Activated naive CD8-positive, alpha-beta T cell treated with anti-CD3 and anti-CD28 coated beads, Interleukin-2, amount 10 ng/mL, durations not matched to agents 7 days and 5 days (primary cell): ENCODE measurements at places on chromosomes 5 and 9. TPM values are rescaled to one million over a fixed set of nuclear protein-coding genes. Genes with fewer than 3 reads are reported as not detected.

Gene GLIPR2
- total RNA-seq, result 56.5 TPM

- no peaks in the 10 kb centered on the region for H3K36me3 ChIP-seq
- no peaks in the 10 kb centered on the region for H3K27me3 ChIP-seq
- DNase-seq, result no peak
- no peak overlapping the region for H3K4me3 ChIP-seq
Measured at GRCh38 chr9:108053555-108054061, 564.0 kb upstream of the KLF4 start.

Gene LRRC26
- total RNA-seq, result not detected

Gene HK3
- total RNA-seq, result 2.3 TPM

Gene NTNG2
- total RNA-seq, result 15.6 TPM

- DNase-seq, result no peak
- peaks cover 7% of the 10 kb centered on the region for H3K36me3 ChIP-seq
- H3K4me1 ChIP-seq, result peaks cover 5% of the 10 kb centered on the region
- no peak overlapping the region for H3K4me3 ChIP-seq
Measured at GRCh38 chr5:14824499-14824898, 47.1 kb downstream of the ANKH start.

GRCh38 chr9:138072897-138073296 lies 195.3 kb downstream of the CACNA1B start:
- DNase-seq, result no peak
- H3K27me3 ChIP-seq, result no peaks in the 10 kb centered on the region
- H3K4me1 ChIP-seq, result no peaks in the 10 kb centered on the region

GRCh38 chr5:3186736-3187405 lies 408.8 kb upstream of the IRX1 start:
- no peak overlapping the region for H3K4me3 ChIP-seq
- no peaks in the 10 kb centered on the region for H3K27me3 ChIP-seq
- H3K36me3 ChIP-seq, result no peaks in the 10 kb centered on the region
- H3K4me1 ChIP-seq, result no peaks in the 10 kb centered on the region
- no peak for DNase-seq

GRCh38 chr9:70531311-70531710 lies 116.9 kb upstream of the KLF9 start:
- H3K4me3 ChIP-seq, result no peak overlapping the region
- no peak for DNase-seq
- peaks cover 7% of the 10 kb centered on the region for H3K4me1 ChIP-seq

- no peak for DNase-seq
- H3K27ac ChIP-seq, result no peak overlapping the region
- H3K36me3 ChIP-seq, result peaks cover 20% of the 10 kb centered on the region
- peaks cover 3% of the 10 kb centered on the region for H3K4me1 ChIP-seq
- no peak overlapping the region for H3K4me3 ChIP-seq
- H3K27me3 ChIP-seq, result no peaks in the 10 kb centered on the region
Measured at GRCh38 chr5:75387806-75388205, 50.8 kb downstream of the HMGCR start.

DNA sequence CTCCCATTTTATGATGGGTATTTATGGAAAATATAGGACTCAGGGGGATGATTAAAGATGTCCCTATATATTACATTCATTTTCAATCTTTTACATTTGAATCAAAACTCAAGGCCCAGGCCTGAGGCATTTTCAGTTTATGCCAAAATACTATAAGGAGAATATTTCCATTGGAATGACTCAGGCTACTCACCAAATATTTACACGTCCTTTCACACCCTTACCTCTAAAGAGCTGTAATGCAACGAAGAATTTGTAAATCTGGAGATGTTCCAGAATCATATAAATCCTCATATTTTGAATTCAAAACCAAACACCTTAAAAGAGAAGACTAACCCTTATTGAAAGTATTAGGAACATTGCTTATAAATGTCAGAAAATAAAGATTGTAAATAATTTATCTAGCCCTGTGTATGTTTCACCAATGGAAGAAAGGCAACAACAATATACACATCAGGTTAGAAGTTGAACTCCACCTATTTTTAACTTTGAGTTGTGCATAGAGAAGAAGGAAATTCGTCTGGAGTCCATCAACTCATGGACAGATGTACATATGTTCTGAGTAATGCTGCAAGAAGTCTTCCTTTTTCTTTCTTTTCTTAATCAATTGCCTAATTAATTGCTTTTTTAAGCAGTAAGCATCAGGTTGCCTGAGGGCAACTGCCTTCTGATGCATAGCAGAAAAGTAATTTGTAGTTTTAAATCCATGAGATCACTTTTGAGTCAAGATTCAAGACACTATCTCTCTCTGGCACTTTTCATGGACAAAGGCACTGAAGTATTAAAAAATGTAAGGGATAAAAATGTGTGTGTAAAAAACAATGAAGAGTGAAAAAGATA lies 579.3 kb upstream of the RGMB start:
- DNase-seq, result no peak
- no peaks in the 10 kb centered on the region for H3K4me1 ChIP-seq
- no peak overlapping the region for H3K4me3 ChIP-seq
- no peaks in the 10 kb centered on the region for H3K27me3 ChIP-seq
